Suppressor macrophage (primary cell): ENCODE measurements at places on chromosomes 2 and 18.

DNA sequence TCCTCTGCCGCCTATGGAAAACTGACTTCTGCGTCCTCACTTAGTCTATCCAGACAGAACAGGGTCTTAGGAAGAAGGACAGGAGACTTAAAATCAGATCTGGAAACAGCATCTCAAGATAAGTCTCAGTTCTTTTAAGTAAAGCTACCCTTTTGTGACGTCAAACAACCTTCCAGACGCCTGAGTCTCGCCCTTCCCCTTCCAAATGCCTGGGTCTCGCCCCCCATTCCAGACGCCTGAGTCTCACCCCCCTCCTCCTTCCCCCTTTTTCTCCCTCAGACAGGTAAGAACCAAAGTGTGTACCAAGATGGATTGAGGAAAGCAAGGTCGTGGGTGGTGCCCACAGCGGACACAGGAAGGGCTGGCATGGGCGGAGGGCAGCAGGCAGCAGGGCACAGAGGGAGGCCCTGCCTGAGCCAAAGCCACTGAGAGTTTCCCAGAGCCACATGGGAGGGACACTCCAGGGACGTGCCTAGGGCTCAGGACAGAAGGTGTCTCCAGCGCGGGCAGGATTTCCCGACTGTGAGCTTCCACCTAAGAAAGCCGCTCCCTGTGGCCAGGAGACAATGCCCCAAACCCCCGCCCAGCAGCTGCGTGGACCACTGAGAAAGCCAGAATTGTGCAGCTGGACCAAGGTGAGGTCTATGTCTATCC is 51.3 kb downstream of the ANKMY1 start:
- no peak for DNase-seq

- no peak for DNase-seq
These were observed 320.1 kb upstream of the KYNU start for GRCh38 chr2:142557391-142557790.

- DNase-seq, result no peak
These were observed 182.7 kb downstream of the RNF152 start for GRCh38 chr18:61710082-61710620.

GRCh38 chr2:230863442-230864121 is 1.2 kb upstream of the ITM2C start:
- DNase-seq, result no peak

DNA sequence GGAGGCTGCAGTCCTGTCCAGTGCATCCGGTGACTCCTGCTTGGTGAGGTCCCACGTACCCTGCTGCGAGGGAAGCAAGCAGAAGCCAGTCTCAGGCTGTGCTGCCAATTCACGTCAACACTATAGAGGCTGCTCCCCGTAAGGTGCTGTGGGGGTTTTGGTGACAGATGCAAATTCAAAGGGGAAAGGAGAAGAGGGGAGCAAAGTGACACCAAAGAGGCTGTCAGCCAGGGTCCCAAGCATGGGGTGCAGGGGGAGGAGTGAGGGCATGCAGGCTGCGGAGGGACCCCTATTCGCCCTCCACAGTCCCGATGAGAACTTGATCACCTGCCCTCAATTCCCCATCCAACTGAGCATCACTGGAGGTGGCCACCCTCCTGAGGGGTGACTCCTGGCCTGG is 179.4 kb upstream of the HS6ST1 start:
- DNase-seq, result no peak

DNA sequence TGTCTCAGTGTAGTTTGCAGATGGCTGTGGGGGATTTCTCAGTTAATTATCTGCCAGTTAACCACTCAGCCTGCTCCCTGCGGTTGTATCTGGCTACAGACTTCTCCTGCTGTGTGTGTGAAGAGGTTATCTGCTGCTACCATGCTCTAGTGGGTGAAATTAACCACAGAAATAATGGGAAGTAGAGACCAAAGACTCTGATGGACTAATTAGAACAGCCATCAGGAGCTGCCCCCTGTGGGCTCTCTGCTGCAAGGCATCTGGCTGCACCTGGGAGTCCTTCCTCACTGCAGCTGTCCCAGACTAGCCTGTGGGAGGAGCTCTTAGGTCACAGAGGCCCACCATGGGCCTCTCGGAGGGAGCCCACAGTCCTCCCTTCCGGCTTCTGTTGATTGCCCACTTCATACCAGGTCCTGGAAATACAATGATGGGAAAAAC is 66.6 kb downstream of the CTIF start:
- DNase-seq, result peak; percentile 8

DNA sequence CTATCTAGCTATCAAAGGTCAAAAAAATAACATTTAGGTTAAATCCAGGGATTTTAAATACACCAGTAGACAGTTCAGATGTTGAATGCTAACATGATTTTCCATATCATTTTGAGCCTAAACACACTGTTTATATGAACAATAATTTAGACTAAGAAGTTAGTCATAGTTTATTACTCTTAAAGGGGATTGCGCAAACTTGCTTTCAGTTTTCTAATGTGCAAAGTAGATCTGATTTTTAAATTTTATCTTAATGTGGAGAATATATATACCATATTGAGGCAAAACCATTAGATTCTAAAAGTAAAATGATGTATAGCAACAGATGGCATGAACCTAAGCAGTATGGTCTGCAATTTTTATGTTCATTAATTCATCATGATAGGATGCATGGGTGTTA is 76.6 kb downstream of the CDH7 start:
- DNase-seq, result no peak

- no peak for DNase-seq
These were observed 28.6 kb downstream of the HS1BP3 start for GRCh38 chr2:20622296-20622686.

GRCh38 chr2:197707316-197708213 is 2.4 kb downstream of the MARS2 start:
- DNase-seq, result peak; percentile 61

DNA sequence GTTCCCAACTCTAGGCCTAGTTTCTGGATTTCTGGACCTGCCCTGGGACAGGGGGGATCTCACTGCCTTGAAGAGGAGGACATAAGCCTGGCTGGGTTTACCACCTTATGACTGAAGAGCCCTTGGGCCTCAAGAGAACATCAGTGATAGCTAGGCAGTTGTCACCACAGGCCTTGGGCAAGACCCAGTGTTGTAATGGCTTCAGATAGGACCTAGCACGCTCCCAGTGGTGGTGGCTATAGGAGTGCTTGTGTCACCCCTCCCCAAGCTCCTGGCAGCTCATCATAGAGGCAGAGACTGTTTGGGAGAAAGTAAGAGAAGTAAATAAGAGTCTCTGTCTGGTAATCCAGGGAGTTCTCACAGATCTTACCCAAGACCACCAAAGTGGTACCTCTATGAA is 19.4 kb upstream of the EVA1A start:
- no peak for DNase-seq

DNA sequence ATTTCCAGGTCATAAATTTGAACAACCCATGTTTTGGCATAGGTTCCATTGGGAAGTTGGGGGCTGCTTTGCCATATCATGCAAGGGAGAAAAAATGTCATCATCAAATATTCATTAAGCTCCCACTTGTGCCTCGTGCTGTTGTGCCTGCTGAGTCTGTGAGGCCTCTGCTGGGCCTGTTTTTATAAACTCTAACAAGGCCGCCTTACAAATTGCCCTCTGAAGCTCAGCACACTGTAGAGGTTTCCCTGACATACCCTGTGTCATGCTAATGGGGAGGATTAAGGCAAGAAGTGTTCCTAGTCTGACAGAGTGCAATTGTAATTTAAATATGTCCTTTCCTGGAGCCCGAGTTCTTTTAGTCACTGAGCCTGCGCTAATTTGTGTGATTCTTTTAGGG is 17.6 kb downstream of the OSBPL6 start:
- DNase-seq, result no peak

DNA sequence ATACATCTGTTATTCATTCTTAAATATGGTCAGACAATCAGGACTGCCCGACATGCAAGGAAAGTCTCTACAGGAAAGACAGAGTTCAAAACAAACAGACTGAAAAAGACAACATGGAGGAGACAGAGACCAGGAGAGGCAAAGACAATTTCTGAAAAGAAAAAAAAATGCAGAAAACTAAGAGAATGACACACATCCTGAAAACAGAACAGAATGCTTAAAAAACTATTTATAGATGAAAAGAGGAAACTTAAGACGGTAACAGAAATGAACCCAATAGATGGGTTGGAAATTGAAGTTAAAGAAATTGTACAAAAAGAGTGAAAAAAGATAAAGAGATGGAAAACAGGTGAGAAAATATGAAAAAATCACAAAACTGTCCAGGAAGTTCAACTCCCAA is 95.7 kb downstream of the BCL2 start:
- DNase-seq, result peak; percentile 22

DNA sequence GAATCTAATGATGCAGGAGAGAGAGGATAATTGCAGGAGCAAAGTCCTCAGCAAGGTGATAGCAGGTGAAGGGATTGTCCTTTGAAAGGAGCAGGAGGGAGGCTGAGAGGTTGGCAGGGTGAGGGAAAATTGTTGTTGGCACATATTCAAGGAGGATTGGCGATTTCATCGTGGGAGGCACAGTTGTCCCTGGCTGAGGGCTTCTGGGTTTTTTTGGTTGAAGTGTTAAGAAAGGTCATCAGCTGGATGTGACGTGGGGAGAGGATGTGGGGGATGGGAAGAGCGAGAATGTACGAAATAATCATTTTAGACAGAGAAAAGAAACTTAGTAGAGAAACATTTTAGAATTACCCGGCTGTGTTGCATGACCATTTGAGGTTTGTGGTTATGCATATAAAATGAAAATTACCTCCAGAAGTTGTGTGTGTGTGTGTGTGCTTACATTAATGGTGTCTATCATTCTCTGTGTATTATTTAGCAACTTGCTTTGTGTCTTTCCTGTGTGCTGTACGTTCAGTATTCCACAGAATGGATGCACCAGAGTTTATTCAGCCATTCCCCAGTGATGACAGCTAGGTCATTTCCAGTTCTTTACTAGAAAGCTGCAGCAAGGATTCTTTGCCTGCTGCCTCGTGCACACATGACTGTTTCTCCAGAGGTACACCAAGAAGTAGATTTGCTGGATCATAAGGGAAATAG is 67.6 kb downstream of the SDC1 start:
- no peak for DNase-seq

- no peak for DNase-seq
These were observed 1910.7 kb upstream of the LRRTM1 start for GRCh38 chr2:82215212-82215611.

- DNase-seq, result no peak
These were observed 361.8 kb upstream of the PIK3C3 start for GRCh38 chr18:41593171-41593675.

DNA sequence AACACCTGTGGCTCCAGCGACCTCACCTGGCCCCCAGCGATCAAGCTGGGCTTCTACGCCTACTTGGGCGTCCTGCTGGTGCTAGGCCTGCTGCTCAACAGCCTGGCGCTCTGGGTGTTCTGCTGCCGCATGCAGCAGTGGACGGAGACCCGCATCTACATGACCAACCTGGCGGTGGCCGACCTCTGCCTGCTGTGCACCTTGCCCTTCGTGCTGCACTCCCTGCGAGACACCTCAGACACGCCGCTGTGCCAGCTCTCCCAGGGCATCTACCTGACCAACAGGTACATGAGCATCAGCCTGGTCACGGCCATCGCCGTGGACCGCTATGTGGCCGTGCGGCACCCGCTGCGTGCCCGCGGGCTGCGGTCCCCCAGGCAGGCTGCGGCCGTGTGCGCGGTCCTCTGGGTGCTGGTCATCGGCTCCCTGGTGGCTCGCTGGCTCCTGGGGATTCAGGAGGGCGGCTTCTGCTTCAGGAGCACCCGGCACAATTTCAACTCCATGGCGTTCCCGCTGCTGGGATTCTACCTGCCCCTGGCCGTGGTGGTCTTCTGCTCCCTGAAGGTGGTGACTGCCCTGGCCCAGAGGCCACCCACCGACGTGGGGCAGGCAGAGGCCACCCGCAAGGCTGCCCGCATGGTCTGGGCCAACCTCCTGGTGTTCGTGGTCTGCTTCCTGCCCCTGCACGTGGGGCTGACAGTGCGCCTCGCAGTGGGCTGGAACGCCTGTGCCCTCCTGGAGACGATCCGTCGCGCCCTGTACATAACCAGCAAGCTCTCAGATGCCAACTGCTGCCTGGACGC is 4.9 kb downstream of the GPR35 start:
- no peak for DNase-seq

GRCh38 chr2:195575879-195576401 is 81.1 kb upstream of the SLC39A10 start:
- peak; percentile 27 for DNase-seq

DNA sequence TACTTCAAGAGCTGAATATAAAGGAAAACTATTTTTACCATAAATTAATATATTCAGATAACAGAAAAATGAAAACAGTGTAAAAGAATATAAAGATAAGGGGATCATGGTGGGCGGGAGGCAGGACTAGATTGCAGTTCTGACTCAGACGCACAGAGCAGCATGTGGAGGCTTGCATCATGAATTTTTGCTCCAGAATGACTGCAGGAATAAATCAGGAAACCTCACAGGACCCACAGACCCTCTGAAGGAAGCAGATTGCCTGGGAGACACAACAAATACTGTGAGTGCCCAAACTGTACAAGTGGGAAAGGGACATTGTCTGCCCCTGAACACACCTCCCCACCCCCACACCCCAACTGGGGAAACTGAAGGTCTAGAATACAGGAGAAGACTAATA is 19.2 kb upstream of the SIGLEC15 start:
- DNase-seq, result peak; percentile 87

DNA sequence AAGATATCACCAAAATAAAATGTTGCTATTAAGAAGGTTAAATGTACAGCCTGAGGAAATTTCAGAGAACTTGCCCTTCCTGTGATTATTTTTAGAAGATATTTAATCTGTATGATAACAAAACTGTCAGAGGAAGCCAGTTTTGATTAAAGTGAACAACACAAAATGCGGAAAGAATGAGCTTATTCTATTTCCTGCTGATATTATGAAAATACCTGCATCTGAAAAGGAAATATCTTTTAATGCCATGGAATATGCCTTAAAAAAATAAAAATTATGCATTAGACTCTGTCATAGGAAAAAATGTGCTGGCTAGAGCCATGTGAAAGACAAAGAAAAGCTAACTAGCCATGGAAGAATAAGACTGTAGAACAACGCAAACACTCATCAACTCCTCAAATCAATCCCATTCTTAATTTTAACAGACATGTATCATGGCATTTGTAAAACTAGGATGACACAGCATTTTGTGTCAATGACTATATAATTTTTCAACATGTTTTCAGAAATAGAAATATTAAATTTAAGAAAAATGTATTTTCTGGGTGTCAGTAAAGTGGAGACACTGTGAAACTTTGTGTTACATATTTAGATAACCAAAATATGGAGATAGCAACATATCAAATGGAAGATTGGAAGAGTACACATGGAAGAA is 1768.2 kb downstream of the SUCLG1 start:
- no peak for DNase-seq

DNA sequence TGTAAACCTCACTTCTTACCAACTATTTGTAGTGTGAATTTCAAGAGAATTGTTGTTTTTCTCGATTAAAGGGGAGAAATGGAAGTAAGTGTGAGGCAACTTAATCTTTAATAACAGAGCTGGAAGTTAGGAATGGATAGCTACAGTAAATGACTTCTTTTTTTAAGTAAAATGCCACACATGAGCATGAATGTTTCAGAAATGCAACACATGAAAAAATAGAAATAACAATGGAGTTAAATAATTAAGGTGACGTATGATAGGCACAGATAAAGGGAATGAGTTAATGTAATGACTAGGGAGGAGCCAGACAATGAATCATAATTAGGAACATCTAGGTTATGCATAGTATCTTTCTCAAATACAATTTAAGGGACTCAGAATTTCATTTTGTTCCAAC is 3.4 kb downstream of the REL start:
- DNase-seq, result peak; percentile 31
